OCI-M1 (cell line): ENCODE measurements at places on chromosomes 11 and 22.

GRCh38 chr11:76658231-76658630, 12.3 kb downstream of the LRRC32 start:
- no peak for DNase-seq

DNA sequence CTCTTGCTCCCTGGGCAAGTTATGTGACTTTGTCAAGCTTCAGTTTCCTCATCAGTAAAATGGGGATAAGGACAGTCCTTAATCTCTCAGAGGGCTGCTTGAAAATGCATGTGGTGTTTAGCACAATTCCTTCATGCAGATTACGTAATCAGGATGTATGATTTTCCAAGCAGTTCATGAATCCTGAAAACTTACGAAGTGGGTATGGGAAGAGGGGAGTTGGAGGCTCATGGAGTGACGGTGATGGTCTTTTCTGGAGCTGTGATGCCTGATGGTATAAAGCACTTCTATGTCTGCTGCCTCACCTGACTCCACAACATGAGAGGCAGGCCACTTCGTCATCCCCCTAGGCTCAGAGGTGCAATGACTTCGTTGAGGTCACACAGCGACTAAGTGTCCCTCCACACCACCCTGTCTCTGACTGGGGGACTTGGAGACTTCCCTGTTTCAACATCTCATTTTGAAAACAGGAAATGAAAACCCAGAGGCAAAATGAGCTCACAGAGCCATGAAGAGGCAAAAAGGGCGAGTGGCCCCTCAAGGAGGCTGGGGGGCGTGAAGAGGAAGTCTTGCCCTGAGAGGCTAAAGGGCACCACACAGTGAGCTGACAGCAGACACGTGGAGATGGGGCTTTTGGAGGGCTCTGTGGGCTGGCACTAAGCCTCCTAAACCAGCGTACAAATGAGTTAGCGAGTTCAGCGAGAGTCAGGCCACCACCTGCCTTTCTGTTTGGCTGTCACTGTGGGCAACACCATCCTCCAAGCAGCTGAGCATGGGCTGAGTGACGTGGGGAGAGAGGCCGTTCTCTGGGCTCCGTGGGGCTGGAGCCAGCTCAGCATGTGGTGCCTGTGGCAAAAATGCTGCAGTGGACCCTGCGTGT, 10.1 kb downstream of the MCM5 start:
- DNase-seq, result no peak

DNA sequence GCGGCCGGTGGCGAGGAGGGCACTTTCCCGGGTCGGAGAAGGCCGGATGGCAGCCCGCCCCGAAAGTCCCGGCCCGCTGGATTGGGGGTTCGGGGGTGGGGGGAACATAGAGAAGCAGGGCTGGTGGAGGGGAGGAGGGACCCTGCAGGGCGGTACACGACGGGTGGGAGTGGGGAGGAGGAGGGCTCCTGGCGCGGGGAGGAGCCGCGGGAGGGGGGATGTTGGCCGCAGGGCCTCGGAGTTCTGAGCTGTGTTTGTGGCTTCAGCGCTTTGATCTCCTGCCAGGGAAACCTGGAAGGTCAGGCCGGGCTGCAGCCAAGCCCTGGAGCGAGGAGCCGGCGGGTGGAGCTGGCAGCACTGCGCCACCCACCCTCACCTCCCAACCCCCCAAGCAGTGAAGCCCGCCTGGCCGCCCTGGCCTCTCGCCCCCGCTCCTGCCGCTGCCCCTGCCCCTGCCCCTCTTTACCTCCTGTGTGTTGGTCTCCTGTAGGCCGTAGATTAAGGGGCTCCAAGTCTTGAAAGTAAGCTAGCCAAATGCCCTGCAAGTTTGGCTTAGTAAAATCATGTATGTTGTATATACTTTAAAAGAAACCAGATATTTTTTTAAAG, 30.9 kb downstream of the C22orf31 start:
- peak; percentile 69 for DNase-seq

DNA sequence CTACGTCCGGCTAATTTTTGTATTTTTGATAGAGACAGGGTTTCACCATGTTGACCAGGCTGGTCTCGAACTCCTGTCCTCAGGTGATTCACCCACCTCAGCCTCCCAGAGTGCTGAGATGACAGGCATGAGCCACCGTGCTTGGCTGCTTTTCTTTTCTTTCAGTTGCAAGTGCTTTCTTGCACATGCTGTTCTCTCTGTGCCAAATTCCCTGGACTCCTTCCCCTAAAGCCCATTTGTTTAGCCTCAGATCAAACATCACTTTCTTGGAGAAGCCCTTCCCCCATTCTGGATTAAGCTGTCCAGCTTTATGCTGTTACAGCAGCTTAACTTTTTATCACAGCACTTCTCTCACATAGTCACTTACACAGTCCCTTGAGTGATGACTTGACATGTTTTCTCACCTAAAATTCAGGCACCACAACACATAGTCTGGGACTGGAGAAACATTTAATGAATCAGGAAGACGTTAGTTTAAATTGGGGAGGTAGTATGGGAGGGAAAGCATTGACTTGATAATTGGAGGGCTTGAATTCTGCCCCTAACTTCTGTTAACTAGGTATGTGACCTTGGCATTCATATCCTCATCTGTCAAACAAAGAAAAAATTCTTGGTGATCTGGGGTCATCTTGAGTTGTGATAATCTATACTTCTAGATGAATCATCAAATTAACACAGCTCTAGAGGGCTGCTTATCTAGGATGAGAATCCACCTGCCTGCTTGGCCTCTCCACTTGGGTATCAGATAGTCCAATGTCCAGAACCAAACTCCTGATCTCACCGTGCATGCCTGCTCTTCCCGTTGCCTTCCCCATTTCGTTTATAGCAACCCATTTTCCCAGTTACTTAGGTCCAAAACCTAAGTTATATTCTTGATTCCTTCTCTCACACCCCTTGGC, 18.4 kb downstream of the ACO2 start:
- no peak for DNase-seq

DNA sequence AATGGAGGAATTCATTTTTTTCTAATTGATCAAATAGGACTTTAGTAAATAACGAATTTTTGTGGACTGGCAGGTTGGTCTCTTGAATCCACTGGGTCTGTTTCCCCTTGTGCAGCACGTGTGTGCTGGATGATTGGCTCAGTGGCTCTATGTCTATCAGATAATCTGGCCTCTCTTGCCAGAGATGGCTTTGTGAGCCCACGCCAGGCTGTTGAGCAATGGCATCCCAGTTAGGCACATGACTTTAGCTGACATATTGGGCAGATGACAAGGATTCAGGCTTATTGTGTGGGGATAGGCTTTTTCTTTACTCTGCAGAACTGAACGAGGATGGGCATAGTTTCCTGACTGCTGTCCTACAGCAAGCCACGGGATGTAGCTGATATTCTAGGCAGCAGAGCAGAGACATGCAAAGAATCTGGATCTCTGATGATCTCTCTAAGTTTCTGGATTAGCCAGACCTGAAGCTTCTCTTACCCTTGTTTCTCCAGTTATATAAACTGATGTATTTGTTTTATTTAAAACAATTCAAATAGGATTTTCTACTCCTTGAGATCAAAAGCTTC, 144.9 kb downstream of the ARHGAP42 start:
- peak; percentile 24 for DNase-seq

- DNase-seq, result no peak
Measured at GRCh38 chr11:16703795-16704194, 34.7 kb upstream of the C11orf58 start.

- DNase-seq, result no peak
Measured at GRCh38 chr22:41910050-41911000, 4.5 kb downstream of the SHISA8 start.

- no peak for DNase-seq
Measured at GRCh38 chr11:120704256-120704750, 192.8 kb downstream of the GRIK4 start.

DNA sequence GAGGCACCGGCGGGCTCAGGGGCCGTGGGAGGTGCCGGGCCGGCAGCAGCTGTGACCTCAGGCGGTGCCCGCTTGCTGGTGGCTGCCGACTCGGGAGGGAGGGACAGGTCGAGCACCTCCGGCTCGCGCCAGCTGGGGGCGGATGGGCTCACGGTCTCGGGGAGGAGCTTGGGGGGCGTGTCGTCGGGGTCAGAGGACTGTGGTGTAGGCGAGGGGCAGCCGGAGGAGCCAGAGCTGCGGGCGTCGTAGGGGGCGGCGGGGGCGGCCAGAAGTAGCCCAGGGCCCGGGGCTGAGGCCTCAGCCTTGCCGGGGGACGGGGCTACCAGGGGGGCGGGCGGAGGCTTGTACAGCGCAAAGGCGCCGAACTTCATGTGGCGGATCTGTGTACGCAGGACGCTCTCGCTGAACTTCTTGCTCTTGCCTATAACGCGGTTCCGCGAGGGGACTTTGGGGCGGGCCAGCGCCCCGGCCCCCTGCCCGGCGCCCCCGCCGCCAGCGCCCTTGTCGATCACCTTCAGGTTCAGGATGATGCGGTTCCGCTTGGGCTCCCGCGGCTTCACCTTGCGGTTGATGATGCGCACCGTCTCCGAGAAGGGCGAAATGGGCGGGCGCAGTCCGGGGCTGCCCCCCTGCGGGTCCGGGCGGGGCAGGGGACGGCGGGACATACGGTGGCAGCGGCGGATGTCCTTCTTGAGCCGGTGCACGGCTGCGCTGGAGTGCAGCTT, 5.5 kb downstream of the CBX6 start:
- DNase-seq, result no peak

DNA sequence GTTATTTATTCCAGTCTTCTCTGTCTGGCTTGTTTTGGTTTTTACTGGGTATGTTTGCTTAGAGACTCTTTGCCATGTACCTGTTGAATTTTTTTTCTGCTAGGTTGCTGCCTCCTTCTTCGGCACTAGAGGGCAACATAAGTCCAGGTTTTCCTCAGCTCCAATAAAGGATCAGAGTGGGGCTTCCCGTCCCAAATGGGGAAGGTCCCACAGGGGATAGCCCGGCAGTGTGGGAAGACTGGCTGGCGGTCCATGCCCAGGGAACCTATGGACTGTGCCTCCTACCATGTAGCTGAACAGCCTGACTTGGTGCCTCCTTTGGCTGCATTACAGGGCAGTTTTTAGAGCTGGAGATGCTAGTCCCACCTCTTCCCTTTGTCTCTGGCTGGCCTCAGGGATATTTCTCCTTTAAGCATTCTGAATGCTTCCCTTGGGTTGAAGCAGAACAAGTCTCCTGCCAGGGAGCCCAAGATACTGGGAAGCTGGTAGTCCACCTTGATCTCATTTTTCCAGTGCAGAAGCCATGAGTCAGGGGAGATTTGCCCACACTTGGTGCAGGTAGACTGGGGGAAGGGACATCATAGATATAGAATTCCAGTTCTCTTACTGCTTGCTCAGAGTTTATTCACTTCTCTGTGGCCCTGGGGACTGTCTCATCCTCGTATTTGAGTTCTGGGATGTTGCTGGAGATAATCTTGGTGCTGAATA, 60.2 kb downstream of the BRD1 start:
- DNase-seq, result peak; percentile 80

DNA sequence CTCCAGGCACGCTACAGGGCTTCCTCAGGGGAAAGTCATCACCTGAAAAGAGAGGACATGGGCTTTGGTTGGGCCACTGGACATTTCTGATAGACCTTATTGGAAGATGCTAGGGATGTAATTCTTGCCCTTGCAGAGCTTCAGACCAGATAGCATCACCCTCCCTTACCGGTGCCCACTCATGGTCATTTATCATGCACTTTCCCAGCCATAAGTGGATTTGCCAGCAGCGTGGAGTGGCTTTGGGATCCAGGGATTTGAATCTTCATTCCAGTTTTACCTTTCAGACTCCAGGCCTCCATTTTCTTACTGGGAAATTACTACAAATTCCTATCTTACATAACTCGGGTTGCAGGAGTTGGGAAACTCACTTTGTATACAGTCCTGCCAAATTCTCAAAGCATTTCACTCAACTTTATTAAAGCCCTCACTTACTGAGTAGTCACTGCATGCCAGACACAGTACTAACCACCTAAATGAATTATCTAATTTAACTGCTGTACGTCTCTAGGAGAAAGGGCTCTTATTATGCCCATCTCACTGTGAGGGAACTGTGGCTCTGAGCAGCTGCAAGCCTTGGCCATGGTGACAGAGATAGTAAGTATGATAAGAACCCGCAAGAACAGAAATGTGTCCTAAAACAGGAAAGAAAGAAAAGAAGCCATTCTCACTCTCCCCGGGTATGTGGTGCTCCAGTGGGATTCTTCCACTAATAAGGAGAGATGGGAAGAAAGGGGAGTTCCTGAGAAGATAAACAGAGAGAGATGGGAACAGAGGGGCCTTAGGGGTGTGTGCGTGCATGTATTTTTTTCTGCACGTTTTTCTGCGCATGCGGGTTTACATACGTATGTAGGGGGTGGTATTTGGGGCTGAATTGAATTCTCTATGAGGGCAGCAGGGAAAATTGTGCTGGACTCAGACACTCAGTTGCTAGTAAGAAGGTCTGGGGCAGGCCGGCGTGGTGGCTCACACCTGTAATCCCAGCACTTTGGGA, 9.7 kb downstream of the CHRM1 start:
- DNase-seq, result peak; percentile 67

DNA sequence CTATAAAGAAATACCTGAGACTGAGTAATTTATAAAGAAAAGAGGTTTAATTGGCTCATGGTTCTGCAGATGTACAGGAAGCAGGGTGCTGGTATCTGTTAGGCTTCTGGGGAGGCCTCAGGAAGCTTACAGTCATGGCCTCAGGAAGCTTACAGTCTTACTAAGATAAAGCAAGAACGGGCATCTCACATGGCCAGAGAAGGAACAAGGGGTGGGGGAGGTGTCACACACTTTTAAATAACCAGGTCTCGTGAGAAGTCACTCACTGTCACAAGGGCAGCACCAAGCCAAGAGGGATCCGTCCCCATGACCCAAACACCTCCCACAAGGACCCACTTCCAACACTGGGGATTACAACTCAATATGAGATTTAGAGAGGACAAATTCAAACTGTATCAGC, 192.8 kb upstream of the B3GAT1 start:
- DNase-seq, result no peak

- DNase-seq, result peak; percentile 26
Measured at GRCh38 chr22:39765661-39766060, 127.9 kb downstream of the ENTHD1 start.

GRCh38 chr11:59755701-59756557, 753 bp downstream of the STX3 start:
- peak; percentile 83 for DNase-seq

- peak; percentile 46 for DNase-seq
Measured at GRCh38 chr11:23897453-23898286, 599.2 kb upstream of the LUZP2 start.

GRCh38 chr22:27154717-27155116, 497.3 kb downstream of the MIAT start:
- DNase-seq, result peak; percentile 94

DNA sequence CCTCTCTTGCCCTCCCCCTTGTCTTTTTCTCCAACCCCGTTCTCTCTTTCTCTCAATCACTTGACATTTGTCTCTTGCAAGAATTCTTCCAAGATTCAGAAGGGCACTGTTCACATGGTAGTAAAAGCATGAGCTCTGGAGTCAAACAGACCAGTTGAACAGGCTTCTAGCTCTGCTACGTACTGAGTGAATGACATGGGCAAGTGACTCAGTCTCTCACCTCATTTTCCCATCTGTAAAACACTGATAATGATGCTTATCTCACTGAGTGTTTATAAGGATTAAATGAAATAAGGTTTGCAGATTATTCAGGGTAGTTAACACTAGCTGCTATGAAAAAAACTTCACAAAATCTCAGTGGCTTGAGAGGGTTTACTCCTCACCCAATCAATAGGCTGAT, 5.9 kb upstream of the IL10RA start:
- peak; percentile 43 for DNase-seq

GRCh38 chr11:104033561-104033960, 2.9 kb upstream of the DDI1 start:
- no peak for DNase-seq

- DNase-seq, result no peak
Measured at GRCh38 chr11:11324090-11324489, 29.0 kb downstream of the CSNK2A3 start.

- DNase-seq, result peak; percentile 71
Measured at GRCh38 chr11:1574238-1574932, 2.3 kb upstream of the DUSP8 start.

- no peak for DNase-seq
Measured at GRCh38 chr11:6411594-6412031, 7.3 kb downstream of the APBB1 start.
